GM12892 (cell line): ENCODE measurements at places on chromosomes 2 and 18.

DNA sequence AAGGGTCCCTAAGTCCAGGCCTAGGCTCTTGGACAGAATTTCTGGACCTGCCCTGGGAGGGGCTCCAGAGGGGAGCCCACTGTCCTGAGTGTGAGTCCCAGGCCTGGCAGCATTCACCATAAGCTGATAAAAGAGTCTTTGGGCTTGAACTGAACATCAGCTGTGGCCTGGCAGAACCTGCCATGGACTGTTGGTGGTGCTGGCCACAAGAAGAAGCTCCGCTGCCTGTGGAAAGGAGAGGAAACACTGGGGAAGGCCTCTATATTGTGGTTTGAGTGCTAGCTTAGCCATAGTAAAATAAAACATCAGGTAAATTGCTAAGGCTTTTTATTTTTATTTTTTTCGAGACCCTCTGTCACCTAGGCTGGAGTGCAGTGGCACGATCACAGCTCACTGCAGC, 20.9 kb upstream of the BAZ2B start:
- no peak for DNase-seq

DNA sequence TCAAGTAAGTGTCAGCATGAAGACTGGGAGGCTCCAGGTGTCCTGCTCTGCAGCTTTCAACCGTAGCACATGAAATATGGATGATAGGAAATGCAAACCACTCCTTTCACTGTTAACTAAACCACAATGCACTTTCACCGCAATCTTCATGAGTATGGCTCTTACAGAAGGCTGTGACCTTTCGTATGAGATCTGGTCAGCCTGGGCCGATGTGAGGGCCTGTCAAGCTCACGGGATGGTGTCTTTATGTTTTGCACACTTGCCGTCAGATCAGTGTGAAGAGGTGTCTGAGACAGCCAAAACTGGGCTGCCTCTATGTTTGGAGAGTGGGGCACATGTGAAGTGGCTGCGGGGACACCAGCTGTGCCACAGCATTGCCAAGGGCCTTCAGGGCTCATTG, 62.8 kb upstream of the AFF3 start:
- no peak for DNase-seq

DNA sequence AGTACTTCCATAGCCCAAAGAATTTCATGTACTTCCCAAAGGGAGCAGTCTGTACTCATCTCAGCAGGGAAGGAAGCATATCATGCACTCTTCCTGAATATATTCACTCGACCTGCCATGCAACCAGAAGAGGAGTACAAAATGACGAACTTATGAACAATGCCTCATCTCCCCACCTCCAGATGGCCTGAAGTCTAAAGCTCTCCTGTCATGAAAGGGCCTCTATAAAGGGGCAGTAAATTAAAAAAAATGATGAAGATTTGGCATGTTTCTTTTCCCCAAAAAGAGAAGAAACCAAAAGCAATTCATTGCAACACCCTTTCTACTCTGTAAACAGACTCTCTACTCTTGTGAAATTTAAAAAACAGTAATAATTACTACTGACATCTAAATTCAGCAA, 1601.1 kb downstream of the LRP1B start:
- DNase-seq, result no peak

DNA sequence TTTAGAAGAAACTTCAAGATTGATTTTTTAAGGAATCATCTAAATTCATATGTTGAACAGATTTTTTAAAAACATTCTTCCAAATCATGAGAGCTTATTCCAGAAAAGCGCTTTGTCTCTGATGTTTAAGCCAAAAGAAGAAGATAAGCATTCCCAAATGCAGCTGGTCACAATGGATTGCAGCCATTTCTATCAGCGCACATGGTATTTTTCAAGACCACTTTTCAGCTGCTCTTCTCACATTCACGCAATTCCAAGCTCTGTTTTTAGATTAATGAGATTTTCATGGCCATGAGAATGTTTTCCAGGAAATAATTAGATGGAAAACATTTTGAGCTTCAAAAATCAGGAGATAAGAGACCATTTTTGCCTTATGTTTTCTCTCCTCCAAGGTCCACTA, 8.7 kb downstream of the OSBPL1A start:
- no peak for DNase-seq

GRCh38 chr2:70461414-70461813, 92.2 kb downstream of the TGFA start:
- DNase-seq, result no peak

GRCh38 chr2:43419876-43420275, 176.0 kb downstream of the THADA start:
- no peak for DNase-seq

GRCh38 chr18:46332286-46332801, 228.2 kb downstream of the HAUS1 start:
- no peak for DNase-seq

DNA sequence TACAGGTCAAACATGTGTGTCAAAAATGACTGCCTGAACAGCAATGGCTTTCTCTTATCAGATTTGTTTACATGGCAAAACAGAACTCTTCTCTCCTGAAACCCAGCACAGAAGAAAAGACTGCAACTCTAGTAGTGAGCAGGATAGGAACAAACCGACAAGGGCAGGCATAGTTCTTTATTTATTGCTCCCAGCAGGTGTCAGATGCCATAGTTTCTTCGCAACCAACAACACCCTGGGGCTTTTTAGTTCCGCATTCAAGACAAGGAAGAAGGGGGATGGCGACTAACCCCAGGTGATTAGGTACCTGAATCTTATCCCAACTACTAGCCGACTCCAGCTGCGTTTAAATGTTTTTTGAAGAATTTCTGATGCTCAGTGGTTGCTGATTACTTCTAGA, 367.5 kb upstream of the FIGN start:
- DNase-seq, result no peak

- DNase-seq, result no peak
Measured at GRCh38 chr18:77110400-77110799, 22.2 kb downstream of the MBP start.

DNA sequence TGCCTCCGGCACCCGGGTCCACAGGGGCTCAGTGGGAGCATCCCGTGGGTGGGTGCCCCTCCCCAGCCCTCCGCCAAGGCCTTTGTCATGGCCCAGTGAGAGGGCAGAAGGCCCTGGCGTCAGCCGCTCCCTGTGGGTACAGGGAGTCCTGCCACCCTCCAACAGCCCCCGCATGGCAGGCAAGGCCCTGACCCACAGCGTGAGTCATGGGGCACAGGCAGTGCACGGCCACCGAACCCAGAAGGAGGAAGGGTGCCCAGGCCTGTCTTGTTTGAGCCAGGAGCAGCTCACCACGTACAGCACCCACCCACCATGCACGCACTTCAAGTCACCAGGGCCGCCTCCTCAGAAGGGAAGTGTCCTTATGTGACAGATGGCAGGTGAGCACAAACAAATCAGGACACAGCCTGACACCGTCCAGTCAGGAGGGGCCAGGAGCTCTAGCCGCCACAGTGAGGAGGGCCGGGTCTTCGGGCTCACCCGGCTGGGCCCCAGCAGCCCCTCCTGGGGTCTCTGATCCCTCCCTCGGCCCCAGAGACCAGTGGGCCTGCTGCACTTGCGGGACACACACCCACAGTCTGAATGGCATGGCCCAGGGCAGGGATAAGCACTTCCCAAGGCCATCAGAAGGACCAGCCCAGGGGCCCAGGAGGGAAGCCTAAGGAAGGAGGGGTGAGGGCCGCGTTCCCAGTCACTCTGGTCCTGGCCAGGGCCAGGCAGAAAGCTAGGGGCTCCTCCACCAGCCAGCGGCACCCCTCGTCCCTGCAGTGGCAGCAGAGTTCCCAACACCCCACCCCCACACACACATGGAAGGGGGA, 25.8 kb downstream of the BIN1 start:
- DNase-seq, result no peak

GRCh38 chr18:21894619-21895367, 154.2 kb downstream of the MIB1 start:
- DNase-seq, result no peak

GRCh38 chr2:103809941-103810441, 1043.9 kb upstream of the POU3F3 start:
- no peak for DNase-seq

DNA sequence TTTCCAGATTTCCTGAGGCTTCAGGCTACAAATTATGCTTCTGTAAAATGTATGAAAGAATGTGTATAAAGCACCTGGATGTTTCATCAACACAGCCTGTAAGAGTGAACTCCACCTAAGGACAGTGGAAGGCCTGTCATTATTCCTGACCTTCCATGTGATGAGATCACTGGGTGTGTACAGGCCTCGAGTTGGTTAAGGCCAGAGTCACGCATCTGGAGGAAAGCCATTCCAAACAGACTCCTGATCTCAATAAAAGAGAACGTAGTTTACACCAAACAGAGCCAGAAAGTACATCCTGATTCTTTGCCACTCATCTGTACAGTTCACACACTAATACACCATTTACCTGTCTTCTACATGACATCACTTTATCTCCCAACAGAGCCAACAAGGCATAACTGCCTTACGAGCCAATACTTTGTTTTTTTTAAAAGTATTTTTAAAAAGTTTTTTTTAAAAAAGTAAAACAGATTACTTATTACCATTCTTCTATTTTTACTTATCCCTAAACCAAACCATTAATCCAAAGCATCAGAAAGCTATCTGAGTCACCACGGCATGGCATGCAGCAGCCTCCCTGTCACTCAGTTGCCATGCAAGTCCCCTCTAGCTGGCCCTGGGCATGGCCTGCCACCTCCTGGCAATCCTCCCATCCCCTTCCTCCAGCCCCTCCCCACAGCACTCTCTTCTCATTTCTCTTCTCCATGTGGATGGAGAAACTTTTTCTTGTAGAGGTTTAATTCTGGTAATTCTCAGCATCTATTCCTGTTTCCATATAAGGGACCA, 78.8 kb upstream of the TFCP2L1 start:
- DNase-seq, result no peak

- peak; percentile 39 for DNase-seq
Measured at GRCh38 chr18:3245853-3246634, 1.6 kb upstream of the MYL12A start.

GRCh38 chr2:229914171-229914570, 7.6 kb downstream of the TRIP12 start:
- no peak for DNase-seq

DNA sequence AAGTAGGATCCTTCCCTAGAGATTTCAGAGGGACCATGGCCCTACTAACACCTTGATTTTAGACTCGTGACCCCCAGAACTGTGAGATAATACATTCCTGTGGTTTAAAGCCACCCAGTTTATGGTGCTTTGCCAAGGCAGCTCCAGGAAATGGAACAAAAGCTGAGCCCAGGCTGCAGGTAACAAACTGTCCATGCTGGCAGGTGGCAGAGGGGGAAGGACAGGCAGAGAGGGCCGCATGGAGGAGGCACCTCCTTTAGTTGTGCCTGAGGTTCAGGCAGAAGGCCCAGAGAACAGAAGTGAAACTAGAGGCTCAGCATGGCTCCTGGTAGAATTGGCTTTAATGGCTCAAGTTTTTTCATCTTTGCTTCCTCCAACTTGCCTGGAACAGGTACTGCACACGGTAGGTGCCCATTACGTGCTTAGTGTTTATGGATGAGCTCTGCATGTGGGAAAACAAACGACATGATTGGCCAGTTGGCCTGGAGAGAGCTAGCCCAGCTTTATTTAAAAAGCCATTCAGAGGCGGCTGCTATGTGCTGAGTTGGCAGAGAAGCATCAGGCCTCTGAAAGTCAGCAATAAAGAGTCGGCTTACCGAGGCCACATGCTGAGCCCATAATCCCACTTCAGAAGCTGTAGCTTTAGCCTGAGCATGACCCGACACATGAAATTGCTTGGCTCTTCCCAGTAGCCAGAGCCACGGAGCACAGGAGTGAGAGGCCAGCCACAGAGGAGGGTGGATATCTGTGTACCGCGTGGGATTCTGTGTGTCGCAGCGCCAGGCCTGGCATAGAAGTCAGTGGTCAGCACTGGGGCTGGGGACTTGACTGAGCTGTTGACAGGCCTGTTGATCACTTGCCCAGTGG, 36.5 kb downstream of the HS1BP3 start:
- DNase-seq, result peak; percentile 33

GRCh38 chr2:85748985-85749875, 4.6 kb upstream of the ATOH8 start:
- no peak for DNase-seq

DNA sequence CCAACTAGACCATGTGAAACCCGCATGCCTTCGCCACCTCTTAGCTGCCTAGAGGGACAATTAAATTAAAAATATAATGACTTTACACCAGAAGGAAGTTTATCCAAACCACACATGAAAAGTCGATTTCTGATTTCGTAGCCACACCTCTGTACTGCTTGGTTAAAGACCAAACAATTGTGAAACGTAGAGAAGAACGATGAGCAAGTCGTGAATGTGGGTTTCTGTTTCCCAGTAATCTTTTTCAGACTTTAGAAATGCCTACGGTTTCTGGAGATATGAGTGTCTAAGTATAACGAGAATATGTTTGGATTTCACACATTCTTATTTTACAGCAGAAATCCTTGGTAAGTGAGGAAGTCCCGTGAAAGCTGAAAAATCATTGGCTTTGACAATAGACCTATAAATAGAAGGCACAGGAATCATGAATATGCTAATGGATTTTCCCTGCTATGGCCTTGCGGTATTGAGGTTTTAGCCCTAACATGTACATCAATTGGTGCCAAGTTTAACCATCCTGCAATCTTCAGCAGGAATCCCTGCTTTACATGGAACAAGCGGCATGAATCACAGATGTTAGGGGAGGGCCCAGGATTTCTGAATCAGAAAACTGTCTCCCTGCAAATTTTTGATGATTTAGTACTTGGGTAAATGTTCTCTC, 105.6 kb downstream of the TTC32 start:
- DNase-seq, result no peak

DNA sequence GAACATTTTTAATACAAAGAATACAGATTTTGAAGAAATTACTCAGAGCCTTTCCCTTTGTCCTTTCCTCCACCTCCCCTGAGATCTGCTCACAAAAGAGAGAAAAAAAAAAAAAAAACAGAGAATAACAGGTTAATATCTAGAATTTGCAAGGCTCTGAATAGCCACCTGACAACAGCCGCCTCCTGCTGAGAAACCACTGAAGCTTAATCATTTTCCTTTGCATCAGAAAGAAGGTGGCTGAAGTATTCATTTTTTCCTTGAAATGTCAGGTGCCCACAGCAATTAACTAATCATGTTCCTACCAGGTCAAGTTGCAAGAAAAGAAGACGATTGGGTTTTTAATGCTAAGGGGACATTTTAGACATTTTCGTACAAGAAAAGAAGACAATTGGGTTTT, 21.2 kb downstream of the CNTNAP5 start:
- no peak for DNase-seq

GRCh38 chr2:109368798-109369197, 239.8 kb downstream of the SH3RF3 start:
- no peak for DNase-seq

DNA sequence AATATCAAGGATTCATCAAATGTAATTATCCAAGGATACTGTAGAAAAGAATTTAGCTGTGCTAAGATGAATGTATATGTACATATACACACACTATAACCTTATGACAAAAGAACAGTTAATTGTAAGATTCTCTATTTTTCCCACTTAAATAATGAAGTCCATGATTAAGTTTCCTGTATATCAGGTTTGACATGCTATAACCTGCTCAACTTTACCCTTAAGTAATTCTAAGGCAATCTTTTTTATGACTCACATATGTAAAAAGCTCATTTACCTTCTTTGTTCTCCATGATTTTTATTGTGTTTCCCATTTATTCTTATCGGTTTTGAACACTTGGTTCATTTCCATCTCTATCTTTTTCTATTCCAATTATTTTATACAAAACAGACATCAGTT, 1213.1 kb upstream of the SLC39A10 start:
- DNase-seq, result no peak
